NCI-H1436 (cell line): ENCODE measurements at places on chromosomes 12 and 14.

DNA sequence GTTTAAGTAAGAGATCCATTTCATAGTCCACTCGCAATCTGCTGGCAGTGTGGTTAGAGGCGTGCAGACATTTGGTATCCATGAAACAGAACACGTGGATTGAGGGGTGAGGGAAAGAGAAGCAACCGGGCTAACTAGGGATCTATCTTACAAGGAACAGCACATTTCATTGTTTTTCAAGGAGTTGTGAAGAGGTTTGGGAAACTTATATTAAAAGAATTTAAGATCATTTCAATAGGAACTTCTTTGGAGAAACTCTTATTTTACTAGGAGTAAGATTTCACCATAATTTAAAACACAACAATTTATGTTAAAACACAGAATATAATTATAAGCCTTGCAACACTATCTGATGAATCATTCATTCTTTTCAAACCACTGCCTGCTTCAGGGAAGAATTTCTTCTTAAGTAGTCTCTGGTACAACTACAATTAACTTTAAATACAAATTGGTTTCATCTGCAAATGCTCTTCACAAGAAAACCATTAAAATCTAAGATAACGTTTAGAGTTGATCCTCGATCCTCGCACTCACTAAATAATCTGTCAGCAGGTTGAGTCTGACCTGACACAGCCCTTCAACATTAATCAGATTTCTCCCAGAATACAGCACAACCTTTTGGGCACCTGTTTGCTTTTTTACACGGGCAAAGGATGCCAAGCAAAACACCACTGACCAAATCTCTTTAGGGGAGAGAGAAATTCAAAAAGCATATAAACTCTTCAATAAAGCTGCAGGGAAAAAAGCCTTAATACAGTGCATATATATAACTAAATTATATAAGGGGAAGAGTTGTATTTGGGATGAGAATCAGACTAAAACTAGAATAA is 27.3 kb downstream of the PPTC7 start:
- no peak for DNase-seq

DNA sequence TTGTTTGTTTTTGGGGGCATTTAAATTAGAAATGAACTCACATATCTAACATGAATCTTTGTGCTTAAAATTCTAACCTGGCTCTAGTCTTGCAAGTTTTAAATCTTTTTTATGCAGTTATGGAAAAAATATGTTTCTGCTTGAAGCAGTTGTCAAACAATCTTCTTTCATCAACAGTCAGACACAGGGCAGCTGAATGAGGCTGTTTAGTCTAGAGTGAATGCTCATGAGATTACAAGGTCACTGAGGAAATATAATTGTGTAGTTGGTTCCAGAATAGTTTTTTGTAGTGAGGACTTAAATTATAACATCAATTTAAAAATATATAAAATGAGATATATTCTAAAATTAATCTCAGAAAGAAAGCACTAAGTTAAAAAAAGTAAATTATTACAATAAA is 76.5 kb downstream of the TRMT5 start:
- DNase-seq: no peak

- no peak for DNase-seq
These were observed 135.2 kb upstream of the C14orf180 start for GRCh38 chr14:104444159-104445030.

- DNase-seq: no peak
These were observed 38.0 kb downstream of the ABCD2 start for GRCh38 chr12:39581592-39581991.

DNA sequence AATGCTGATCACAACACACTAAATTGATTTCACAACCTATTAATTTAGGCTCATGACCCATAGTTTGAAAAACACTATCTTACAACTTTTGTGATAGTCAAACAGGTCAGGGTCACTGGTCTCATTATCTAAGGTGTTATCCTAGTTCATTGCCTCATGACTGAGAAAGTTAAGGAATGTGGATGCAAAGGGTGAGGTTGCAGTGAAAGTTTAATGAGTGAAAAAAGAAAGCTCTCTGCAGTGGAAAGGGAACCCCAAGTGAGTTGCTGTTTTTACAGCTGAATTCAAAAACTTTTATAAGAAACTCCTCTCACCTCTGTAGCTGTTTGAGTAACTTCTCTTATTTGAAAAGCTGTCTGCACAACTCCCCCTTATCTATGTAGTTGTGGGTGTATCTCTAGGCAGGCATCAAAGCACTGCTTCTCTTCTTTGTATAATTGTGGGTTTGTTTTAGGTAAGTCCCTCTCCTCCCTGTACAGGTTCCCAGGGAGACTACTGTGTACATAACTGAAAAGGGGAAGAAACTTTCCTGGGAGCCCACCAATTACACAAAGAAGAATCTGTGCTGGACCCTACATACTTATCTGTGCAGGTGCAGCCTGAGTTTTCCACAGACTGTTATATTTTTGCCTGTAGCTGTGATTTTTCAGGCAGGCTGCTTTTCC is 18.9 kb downstream of the DNAL1 start:
- DNase-seq: no peak

GRCh38 chr14:104331871-104332605 is 193.7 kb downstream of the KIF26A start:
- DNase-seq: no peak

- DNase-seq: no peak
These were observed 83.3 kb downstream of the PLXNC1 start for GRCh38 chr12:94231709-94232108.

DNA sequence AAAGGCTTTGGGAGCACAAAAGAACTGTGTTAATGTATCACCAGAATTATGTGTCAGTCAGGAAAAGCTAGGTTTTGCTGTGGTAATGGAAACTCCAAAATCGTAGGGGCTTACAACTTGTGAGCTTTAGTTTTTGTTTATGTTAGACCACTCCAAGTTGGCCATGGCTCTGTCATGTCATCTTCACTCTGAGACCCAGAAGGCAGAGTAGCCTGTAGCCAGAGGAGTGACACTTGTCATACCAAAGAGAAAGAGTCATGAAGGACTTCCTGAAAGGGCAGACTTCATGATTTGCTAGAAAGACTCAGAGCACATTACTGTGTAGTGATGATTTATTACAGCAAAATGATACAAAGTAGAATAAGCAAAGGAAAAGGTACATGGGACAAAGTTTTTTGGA is 133.6 kb upstream of the SSTR1 start:
- DNase-seq: no peak

DNA sequence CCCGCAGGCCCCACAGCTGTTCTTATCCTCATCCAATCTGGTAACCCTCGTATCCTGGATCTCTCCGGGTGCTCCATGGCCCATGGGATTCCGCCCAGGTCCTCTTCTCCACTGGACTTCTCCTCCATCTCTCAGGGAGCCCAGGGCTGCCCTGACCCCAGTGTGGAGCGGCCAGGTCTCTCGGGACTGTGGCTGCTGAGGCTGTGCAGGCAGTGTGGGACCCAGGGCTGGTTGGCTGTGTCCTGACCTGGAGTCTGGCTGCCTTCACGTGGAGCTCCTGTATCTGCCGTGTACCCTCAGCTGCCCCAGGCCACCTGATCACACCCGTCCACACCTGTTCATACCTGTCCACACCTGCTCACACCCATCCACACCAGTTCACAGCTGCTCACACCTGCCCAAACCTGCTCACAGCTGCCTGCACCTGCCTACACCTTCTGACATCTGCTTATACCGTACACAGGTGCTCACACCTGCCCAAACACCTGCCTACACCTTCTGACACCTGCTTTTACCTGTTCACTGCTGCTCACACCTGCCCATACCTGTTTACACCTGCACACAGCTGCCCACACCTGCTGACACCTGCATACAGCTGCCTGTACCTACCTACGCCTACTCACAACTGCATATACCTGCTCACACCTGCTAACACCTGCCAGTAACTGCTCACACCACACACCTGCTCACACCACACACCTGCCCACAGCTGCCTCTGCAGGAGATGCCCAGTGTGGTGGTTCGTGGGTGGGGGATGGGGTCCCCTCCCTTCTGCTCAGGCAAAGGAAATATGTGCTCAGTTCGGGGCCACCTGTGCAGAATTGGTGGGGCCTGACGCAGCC is 92.2 kb downstream of the GALNT9 start:
- no peak for DNase-seq

DNA sequence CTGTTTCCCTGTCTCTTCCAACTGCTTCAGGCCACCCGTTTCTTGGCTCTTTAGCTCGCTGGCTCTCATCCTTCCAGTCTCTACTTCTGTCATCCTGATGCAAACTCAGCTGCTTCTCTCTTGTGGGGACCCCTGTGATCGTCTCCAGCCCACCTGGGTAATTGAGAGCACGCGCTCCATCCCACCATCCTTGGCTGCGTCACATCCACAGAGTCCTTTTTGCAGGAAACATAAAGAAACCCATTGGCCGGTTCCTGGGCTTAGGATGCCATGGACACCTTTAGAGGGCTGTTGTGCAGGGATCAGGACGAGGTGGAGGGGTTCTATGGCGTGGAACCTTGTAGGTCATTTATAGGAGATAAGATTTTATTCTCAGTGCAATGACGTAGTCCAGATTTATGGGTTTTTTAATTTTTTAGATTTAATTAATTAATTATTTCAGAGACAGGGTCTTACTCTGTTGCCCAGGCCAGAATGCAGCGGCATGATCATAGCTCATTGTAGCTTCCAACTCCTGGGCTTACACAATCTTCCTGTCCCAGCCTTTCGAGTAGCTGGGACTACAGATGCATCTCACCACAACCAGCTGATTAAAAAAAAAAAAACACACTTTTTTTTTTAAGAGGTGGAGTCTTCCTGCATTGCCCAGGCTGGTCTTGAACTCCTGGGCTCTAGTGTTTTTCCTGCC is 82.6 kb downstream of the CCDC92 start:
- no peak for DNase-seq

DNA sequence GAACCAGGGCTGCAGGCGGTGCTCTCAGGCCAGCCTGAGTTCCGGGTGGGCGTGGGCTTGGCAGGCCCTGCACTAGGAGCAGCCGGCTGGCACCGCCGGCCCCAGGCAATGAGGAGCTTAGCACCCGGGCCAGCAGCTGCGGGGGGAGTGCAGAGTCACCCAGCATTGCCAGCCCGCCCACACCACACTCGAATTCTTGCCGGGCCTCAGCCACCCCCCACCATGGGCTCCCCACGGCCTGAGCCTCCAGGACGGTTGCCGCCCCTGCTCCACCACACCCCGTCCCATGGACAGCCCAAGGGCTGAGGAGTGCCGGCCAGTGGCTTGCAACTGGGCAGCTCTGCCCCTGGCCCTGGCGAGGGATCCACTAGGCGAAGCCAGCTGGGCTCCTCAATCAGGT is 453.4 kb downstream of the TMTC2 start:
- DNase-seq: no peak

DNA sequence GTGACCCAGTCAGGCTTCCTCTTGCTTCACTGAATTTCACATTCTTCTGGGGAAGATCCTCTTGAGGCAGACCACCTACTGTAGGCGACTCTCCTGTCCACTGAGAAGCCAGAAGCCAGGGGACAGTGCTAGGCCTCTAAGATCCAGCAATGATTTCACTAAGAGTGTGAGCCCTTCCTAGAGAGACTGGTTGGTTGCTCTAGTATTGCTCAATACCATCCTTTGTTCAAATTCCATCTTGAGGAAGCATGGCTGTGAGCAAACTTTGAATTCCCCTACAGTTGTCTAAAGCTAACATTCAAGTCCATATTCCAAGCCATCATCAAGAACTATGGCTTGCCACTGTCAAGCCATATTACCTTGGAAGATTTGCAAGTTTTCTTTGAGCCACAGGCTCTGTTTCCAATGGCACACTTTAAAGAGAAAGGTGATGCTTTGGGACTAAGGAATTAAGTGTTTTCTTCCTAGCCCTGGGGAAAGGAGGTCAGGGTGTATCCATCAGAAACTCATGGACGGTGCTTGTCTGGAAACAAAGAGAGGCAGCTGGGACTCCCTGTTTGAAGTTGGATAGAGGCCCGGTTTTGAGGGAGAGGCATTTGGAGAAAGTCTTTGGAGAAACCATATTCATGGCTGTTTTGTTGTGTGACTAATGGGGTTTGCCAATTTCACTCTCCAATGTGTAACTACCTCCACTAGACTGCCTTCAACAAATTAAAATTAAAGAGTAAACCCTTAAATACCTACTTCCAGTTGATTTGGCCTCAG is 1217.9 kb downstream of the VRK1 start:
- DNase-seq: no peak

GRCh38 chr12:90036637-90037036 is 328.0 kb upstream of the ATP2B1 start:
- DNase-seq: no peak

DNA sequence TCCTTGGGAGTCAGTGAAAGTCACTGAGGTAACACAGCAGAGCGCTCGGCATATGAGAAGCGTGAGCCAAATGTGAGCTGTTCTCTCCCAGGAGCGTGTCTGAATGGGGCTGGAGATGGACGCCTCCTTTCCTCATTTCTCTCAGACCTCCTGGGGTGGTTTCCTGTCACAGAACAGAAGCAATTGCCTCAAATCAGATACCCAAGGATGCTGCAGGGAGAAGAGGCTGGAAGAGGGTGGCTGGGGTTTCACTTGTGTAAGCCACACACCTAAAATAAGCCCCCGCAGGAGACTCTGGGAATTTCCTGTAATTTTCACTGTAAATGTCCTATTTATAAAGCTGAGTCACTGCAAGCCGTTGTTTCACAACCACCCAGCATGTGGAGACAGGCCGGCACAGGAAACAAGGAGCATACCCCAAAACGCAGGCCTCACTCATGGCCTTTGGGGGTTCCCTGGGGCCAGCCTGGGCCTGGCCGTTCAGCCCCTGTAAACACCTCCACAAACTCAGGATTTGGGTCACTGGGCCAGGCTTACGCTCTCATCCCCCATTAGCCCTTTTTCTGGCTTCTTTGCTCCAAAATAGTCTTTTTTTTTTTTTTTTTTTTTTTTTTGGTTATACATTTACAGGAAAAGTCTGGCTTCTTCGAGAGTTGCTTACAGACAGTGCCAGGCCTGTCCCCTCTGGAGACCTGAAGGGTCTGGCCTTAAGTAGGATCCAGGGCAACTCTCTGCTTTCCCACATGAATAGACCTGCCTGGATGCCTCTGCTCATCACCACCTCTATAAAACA is 55.3 kb downstream of the VCPKMT start:
- no peak for DNase-seq

- no peak for DNase-seq
These were observed 85.4 kb downstream of the WSCD2 start for GRCh38 chr12:108214486-108214885.

DNA sequence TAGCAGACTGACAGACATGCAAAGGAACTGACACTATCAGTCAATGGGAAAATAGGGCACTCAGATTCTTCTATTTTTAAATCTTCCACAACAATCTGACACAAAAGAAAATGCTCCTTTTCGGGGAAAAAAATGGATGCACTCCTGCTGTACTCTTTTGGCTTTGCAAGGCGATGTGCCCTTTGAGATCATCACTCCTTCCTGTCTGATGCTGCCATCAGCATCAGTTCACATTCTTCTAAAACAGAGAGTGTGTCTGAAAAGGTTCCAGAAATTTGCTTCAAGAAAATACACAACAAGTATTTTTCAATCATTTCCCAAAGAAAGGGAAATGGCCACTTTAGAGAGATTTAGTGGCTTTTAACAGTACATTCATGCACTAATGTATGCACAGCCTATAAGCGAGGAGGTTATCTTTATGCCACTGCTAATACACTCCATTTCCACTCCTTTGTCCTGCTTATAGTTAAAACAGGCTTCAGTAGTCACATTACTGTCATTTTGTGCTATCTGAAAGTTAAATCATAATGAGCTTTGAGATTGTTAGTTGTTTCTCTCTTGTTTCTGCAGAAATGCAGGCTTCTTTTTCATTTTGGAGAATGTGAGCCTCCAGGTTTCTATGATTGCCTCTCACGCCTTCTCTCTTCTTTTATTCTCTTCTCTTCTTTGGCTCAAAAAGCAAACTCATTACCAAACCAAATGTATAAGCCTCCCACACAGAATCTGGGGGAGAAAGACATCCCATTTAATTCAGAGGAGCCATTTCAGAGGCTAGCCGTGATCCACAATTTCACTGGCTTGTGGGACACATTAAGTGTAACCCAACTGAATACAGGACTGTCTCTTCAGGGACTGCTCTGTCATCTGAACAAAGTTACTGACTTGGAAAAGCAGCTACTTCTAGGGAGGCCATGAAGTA is 110.9 kb upstream of the CCDC196 start:
- DNase-seq: no peak
